ENCODE measurements at places on chromosomes 3 and 15.

DNA sequence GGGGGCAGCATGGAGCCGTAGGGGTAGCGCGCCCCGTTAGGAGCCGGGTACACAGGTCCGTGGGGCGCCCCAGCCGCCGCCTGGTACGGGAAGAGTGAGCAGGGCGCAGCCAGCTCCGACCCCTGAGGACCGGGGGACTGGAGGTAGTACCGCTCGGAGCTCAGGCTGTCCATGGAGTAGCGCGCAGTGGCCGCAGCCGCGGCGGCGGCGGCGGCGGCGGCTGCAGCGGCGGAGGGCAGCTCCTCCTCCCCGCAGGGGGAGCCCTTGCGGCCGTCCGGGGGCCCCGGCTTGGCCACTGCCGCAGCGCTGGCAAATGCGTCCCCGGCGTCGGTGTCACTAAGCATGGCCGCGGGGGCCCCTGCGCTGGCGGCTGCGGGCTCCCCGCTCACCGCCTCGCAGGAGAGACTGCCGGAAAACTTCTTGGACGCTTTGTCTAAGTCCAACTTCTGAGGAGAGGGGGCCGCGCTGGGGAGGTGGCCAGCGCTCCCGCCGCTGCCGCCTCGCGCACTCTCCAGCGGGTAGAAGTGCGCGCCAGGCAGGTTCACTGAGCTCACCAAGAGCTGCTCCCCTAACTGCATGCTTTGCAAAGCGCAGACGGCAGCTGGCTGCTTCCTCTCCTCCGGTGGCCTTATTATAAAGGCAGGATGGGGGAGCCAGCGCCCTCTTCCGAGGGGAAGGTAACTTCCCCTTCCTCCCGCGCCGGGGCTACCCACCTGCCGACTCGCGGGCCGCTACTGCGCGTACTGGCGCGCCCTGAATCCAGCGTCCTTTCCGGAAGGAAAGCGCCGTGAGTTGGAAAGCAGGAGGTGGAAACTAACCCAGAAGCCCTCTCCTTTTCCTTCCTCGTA lies at the start of gene EOMES:
TSS of gene EOMES (minus strand) at position 607 of the 848 bp plus-strand sequence. CDS start at position 578, 29 bp downstream.
- DNase-seq = no peak

DNA sequence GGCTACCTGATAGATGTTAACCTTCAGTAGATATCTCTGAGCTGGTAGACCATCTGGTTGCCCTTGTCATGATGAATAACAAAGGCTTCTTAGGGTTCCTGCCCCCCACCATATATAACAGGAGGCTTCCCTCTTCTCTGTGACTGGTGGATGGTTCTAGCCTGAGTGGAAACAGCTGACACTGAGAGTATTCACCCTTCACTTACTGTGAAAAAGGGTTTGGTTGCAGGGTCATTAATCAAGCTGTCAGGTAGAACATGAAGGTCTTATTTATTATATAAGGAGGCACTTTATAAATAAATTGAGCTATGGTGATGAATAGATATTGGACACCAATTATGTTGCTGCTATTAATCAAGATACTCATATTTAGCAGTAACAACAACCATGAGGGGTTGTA lies 58.6 kb downstream of the CACNA2D3 start:
- no peak for DNase-seq

DNA sequence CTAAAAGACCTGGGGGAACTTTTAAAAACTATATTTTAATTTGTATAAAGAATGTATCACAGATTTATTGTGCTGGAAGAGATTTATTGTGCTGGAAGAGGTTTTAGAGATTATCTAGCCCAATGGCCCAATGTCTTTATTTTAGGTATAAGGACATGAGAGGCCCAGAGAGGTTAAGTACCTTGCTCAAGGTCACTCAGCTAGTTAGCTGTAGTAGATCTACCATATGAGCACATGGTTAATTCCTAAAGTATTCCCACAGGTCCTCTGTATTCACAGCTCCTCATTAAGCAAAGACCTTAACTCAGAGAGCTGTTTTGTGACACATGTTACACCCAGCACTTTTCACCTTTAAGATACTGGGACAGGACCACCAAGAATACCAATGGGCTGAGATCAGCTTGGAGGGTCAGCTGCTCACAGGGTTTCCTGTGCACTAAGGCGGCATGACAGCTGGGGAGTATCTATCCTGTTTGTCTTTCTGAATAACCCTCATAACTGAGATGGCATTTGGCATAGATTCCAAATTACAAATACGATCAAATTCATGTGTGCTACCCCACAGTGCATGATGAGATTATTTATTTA lies 143.1 kb upstream of the TBL1XR1 start:
- DNase-seq = no peak

GRCh38 chr3:98518816-98519215 lies 3.9 kb downstream of the CLDND1 start:
- no peak for DNase-seq

GRCh38 chr3:81299481-81299880 lies 462.0 kb downstream of the GBE1 start:
- no peak for DNase-seq

- no peak for DNase-seq
Measured at GRCh38 chr15:40927873-40928806, 1.0 kb upstream of the DLL4 start.

GRCh38 chr15:95559875-95560394 lies 770.6 kb upstream of the NR2F2 start:
- no peak for DNase-seq

DNA sequence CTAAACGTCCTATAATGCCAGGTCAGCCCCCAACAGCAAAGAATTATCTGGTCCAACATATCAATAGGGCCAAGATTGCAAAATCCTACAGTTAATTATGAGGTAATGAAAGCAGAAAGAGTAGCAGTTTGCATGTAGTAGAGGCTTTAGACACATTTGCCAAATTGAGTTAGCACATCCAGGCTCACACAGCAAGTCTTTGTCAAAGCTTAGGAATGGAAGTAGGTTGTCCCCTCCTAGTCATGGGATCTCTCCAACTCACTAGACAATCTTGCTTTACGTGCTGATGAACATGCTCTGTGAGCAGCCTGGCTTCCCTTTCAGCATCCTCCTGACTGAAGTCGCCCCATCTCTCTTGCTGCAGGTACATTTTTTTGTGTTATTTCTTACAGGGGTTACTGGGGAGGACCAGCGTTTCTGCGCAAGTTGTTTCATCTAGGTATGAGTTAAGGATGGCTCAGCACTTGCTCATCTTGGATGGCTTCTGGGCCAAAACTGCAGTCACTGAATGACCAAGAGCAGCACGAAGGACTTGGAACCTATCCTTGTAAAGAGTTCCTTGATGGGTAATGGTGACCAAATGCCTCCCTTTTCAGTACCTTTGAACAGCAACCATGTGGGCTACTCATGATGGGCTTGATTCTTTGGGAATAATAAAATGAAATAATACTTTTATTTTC lies 55.9 kb downstream of the SQOR start:
- no peak for DNase-seq
